ENCODE measurements at places on chromosomes 12 and 14. TPM values are rescaled to one million over a fixed set of nuclear protein-coding genes. Genes with fewer than 3 reads are reported as not detected.

Gene WIF1
- not detected for total RNA-seq

Gene C12orf54
- not detected for total RNA-seq

Gene MYF6
- total RNA-seq = not detected

Gene ETNK1
- 24.9 TPM for total RNA-seq

Gene BEGAIN
- 0.27 TPM for total RNA-seq

Gene SIX1
- total RNA-seq = 2.6 TPM

Gene RBM19
- total RNA-seq = 39.9 TPM

Gene VAMP1
- total RNA-seq = 24.4 TPM

Gene TGM1
- total RNA-seq = 0.21 TPM

GRCh38 chr12:88552610-88553079 is 27.6 kb downstream of the KITLG start:
- no peak overlapping the region for H3K4me3 ChIP-seq
- no peak overlapping the region for H3K27ac ChIP-seq
- H3K27me3 ChIP-seq = no peaks in the 10 kb centered on the region
- peaks cover 31% of the 10 kb centered on the region for H3K4me1 ChIP-seq
- no peak for DNase-seq
- no peaks in the 10 kb centered on the region for H3K36me3 ChIP-seq

DNA sequence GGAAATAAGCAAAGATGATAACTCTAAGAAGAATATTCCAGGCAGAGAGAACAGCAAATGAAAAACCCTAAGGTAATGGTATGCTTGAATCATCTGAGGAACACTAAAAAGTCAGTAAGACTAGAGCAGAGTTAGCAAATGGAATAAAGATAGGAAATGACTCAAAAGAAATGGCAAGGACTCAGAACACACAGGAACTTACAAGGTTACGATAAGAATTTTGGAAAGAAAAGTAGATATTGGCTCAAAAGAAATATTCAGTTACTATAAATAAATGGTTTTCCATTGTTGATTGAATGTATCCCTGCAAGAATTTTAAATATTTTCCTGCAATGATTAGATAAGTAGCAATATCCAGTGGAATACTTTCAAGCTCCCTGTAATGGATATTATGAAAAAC is 705.8 kb downstream of the C12orf50 start:
- H3K27me3 ChIP-seq = no peaks in the 10 kb centered on the region
- no peaks in the 10 kb centered on the region for H3K36me3 ChIP-seq
- H3K4me1 ChIP-seq = peaks cover 30% of the 10 kb centered on the region
- no peak overlapping the region for H3K4me3 ChIP-seq
- H3K27ac ChIP-seq = peak overlapping the region; percentile 38
- DNase-seq = no peak

DNA sequence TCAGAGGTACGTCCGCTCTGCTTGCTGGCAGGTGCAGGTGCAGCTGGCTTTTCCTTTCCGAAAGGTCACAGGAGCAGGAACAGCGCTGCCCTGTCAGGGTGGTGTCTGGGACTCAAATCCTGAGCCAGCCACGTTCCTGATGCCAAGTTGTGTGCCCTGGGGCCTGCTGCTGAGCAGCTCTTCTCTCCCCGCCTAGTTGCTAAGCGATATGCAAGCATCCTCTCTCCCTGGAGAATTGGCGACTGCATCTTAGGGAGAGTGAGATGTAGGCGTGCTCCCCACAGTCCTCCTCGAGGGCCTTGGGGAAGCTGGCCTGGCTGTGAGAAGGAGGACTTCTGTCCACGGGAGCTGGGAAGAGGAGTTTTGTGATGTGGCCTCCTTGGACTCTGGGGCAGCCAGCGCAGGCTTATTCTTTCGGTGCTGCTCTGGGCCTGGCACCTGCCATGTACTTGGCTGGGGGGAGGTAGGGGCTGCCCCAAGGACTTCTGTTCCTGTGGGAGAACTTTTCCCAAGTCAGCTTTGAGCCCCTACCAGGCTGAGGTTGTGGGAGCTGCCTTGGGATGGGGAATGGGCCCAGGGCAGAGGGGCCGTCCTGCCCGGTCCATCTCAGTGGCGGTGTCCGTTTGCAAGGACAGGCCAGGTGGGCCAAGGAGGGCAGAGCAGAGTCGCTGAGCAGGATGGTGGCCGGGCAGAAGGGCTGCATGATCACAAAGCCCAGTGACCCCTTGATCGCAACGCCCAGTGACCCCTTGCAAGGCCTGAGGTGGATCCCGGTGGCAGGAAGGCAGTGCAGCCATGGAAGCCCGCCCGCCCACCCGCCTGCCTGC is 183.5 kb downstream of the ADGRD1 start:
- DNase-seq = no peak
- no peaks in the 10 kb centered on the region for H3K27me3 ChIP-seq
- H3K36me3 ChIP-seq = no peaks in the 10 kb centered on the region
- no peak overlapping the region for H3K27ac ChIP-seq
- H3K4me1 ChIP-seq = peaks cover under 1% of the 10 kb centered on the region

DNA sequence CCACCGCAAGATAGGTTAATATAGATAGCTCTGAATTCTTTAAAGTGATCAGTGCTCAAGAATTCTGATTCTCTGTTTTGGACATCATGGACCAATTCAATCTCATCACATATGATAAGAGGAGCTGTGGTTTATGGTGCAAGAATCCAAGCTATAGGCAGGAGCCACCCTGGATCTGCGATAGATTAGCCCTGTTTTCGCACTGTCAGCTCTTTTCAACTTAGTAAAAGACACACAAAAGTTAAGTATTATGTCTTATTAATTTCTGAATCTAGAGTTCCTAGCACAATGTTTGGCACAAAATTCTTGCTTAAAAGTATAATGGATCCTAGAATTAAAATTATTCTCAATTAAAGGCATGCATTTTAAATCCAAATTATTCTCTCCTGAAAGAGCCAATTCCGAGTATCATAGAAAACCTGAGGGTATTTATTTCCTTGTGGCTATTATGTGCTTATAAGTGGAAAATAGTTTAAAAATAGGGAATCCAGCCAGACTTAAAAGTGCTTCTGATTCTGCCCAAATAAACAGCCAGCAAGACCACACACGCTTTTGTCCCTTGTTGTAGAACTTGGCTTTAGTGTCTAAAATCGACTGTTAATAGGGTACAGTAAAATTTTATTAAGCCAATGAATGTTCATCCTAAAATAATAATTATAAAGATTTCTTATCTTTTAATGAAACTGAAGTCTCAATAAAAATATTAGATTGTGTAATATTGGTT is 184.9 kb upstream of the FLRT2 start:
- H3K27me3 ChIP-seq = no peaks in the 10 kb centered on the region
- DNase-seq = no peak
- no peaks in the 10 kb centered on the region for H3K36me3 ChIP-seq
- H3K4me1 ChIP-seq = no peaks in the 10 kb centered on the region
- no peak overlapping the region for H3K27ac ChIP-seq

DNA sequence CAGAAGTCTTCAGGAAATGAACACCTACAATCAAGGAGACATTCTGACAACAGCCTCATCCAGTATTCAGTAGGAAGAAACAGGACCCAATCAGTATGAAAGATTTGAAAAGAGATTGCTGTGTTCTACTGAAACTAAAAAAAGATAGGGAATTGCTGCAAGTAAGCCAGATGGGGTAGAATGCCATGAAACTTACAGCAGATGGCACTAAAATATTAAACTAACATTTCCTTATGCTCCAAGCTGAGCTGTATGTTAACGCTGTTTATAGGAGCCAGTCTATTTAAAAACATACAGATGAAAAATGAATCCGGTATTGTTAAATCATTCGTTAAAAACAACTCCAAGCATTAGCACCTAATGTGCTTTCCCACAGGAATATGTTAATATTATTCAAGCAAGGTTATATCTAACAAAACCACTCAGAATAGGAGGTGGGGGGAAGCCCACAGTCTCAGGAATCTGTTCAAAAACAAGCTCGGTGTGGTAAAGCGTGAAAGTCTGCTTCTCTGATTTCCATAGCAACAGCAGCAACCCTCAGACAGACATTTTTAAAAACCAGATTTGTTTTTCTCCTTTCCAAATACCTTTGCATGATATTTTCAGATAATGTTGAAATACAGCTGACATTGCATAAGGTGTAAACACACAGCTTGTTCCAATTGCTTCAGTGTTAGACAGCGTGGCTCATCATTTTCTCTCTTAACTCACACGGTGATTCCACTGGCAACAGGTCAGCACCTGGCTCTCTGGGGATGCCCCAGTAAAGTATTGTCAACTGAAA is 131.4 kb upstream of the CCDC175 start:
- no peak overlapping the region for H3K4me3 ChIP-seq
- DNase-seq = no peak
- no peaks in the 10 kb centered on the region for H3K27me3 ChIP-seq
- H3K27ac ChIP-seq = no peak overlapping the region
- peaks cover 4% of the 10 kb centered on the region for H3K4me1 ChIP-seq
- no peaks in the 10 kb centered on the region for H3K36me3 ChIP-seq

DNA sequence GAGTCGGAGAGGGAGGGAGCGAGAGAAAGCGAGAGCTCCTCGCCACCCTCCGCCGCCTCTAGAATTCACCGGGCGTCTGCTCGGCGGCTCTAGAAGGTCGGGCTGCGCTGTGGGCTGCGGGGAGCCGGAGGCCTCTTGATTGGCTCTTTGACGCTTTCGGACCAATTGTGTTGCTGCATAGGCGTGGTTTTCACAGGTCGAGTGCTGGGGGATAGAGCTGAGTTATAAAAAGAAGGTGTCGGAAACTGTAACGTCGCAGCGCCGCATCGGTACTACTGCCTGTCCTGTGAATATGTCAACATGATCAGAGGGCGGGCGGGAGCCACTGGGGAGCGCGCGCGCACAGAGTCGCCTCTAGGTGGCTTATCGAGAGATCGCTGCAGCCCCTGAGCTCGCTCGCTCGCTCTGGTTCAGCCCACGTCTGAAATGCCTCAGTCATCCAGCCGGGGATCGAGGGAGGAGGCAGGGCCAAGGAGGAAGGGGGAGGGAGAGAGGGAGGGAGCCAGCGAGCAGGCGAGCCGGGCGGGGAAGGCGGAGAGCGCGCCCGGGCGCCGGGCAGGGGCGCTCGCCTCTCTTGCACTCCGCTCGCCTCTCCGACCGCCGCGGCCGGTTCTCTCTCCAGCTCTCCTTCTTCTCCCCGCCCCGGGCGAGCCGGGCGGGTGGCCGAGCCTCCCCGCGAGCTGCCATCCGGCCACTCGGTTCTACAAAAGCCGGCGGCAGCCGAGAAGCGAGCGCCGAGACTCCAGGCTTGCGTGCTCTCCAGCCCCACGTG is at the start of gene TBX3:
Gene TBX3, minus strand, starts transcription at position 78 of the 772 bp plus-strand sequence. CDS start 975 bp downstream, outside the sequence.
- H3K27me3 ChIP-seq = peaks cover 16% of the 10 kb centered on the region
- no peaks in the 10 kb centered on the region for H3K36me3 ChIP-seq
- peak within 1 kb of the TSS; percentile 87 for H3K4me3 ChIP-seq

DNA sequence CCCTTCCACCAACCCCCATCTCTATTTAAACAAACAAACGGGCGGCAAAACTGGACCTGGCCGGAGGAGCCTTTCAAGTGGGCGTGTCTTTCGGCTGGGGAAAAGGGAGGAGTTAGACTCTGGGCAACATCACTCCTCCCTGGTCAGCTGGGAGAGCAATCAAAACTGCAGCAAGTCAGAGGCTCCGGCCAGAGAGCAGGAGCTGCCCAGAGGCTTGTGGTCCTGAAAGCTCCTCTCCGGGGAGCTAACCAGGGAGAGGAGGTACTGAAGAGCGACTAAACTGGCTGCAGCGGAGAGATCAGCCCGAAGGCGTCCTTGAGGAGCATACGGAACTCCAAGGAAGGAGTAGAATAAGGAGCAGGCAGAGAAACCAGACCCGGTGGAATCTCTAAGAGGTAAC is at the start of gene NEUROD4:
Gene NEUROD4, plus strand, starts transcription at position 191 of the 400 bp plus-strand sequence. CDS start 6,466 bp downstream, outside the sequence.
- DNase-seq = no peak
- H3K27ac ChIP-seq = no peak within 1 kb of the TSS
- H3K4me1 ChIP-seq = no peaks in the 10 kb centered on the region
- H3K36me3 ChIP-seq = no peaks in the 10 kb centered on the region
- no peaks in the 10 kb centered on the region for H3K27me3 ChIP-seq

DNA sequence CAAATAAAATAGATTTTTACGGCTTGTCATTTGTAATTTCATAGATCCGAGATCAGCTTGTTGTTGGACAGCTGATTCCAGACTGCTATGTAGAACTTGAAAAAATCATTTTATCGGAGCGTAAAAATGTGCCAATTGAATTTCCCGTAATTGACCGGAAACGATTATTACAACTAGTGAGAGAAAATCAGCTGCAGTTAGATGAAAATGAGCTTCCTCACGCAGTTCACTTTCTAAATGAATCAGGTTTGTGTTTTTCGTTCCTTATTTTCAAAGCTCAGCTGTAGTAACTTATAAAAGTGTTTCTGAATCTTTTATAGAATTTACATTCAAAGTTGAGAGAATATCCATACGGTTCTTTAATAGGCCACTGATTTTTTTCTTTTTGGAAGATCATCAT is 89.1 kb downstream of the LRRK2 start:
- no peak overlapping the region for H3K4me3 ChIP-seq
- peaks cover 6% of the 10 kb centered on the region for H3K36me3 ChIP-seq
- no peaks in the 10 kb centered on the region for H3K27me3 ChIP-seq
- no peak overlapping the region for H3K27ac ChIP-seq
- no peaks in the 10 kb centered on the region for H3K4me1 ChIP-seq

GRCh38 chr14:99726538-99727095 is 42.5 kb downstream of the CYP46A1 start:
- no peaks in the 10 kb centered on the region for H3K36me3 ChIP-seq
- no peak overlapping the region for H3K4me3 ChIP-seq
- no peak overlapping the region for H3K27ac ChIP-seq
- H3K27me3 ChIP-seq = no peaks in the 10 kb centered on the region
- peaks cover 16% of the 10 kb centered on the region for H3K4me1 ChIP-seq
- no peak for DNase-seq

DNA sequence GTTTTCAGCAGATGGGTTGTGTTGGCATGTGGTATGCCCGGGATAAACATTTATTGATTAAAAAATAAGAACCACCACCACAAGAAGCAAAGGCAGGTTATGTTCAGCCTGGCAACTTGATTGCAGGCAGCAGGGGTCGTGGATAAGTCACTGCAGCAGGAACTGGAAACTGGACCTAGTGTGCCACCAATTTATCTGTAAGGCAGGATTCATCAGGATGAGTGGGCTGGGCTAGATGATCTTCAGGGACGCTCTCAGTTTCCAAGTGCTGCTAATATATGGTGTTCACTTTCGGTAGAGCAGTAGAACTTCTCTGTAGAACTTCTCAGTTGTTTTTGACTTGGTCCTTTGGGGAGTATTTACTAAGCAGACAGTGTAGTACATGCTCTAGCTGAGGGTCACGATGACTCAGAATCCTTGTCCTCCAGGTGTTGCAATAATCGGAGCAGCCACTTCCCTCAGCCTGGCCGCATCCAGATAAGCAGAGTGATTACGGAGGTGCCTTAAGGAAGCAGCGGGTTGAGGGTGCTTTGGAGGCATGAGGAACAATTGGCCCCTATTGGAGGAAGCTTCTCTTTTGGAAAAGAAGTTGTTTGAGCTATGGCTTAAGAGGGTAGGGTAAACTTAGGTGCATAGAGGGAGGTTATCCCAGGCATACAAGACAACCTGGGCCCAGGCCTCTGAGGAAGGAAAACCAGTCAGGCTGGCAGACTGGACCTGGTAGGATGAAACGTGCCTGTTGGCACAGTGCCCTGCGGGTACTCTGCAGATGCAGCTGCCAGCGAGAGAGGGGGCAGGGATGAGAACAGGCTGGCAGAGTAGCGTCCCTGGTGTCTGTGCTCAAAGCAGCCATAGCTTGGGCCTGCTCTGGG is 104.0 kb downstream of the GPR135 start:
- no peak overlapping the region for H3K4me3 ChIP-seq
- peaks cover 40% of the 10 kb centered on the region for H3K4me1 ChIP-seq
- H3K27ac ChIP-seq = peak overlapping the region; percentile 35
- H3K27me3 ChIP-seq = no peaks in the 10 kb centered on the region

GRCh38 chr12:71333418-71333817 is 106.2 kb upstream of the LGR5 start:
- no peaks in the 10 kb centered on the region for H3K36me3 ChIP-seq
- H3K27ac ChIP-seq = no peak overlapping the region
- no peak for DNase-seq
- H3K4me1 ChIP-seq = no peaks in the 10 kb centered on the region
